ENCODE measurements at places on chromosomes 5 and 9. TPM values are rescaled to one million over a fixed set of nuclear protein-coding genes. Genes with fewer than 3 reads are reported as not detected.

GRCh38 chr5:96067894-96068614 is 106.4 kb upstream of the ELL2 start:
- peaks cover 22% of the 10 kb centered on the region for H3K4me1 ChIP-seq
- H3K4me3 ChIP-seq: no peak overlapping the region
- H3K27me3 ChIP-seq: no peaks in the 10 kb centered on the region
- DNase-seq: no peak

DNA sequence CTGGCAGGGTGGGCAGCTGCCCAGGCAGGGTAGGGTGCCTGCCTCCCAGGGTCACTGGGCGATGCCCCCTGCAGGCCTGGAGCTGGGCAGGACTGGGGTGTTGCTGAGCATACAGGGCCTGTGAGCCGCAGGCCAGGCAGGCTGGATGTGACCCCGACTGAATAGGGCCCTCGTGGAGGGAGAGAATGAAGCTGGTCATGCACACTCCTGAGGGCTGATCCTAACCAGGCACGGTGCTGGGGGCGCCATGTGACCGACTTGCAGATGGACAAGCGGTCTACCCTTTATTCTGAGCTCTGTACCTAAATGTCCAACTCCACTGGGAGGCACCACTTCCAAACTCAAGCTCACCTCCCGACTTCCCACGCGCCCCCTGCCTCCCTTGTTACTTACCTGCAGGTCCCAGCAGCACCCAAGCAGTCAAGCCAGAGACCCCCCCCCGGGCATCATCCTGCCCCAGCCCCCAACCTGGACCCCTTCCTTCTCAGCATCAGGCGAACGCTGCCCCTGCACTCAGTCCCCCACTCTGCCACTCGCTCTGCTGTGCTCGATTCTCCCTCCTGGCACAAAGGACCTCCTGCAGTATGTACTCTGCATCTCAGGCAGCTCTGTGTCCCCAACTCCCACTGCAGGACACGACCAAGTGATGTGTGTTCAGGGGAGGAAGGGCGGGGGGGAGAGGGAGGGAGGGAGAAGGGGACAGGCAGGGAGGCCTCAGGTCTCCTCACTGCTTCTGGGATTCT is 76.8 kb upstream of the PHYKPL start:
- H3K36me3 ChIP-seq: no peaks in the 10 kb centered on the region
- peaks cover 48% of the 10 kb centered on the region for H3K4me1 ChIP-seq
- H3K4me3 ChIP-seq: no peak overlapping the region

- peaks cover 22% of the 10 kb centered on the region for H3K36me3 ChIP-seq
- H3K27me3 ChIP-seq: no peaks in the 10 kb centered on the region
- H3K4me3 ChIP-seq: no peak overlapping the region
- DNase-seq: no peak
- H3K27ac ChIP-seq: no peak overlapping the region
- no peaks in the 10 kb centered on the region for H3K4me1 ChIP-seq
Measured at GRCh38 chr5:116274251-116274650, 189.4 kb downstream of the COMMD10 start.

DNA sequence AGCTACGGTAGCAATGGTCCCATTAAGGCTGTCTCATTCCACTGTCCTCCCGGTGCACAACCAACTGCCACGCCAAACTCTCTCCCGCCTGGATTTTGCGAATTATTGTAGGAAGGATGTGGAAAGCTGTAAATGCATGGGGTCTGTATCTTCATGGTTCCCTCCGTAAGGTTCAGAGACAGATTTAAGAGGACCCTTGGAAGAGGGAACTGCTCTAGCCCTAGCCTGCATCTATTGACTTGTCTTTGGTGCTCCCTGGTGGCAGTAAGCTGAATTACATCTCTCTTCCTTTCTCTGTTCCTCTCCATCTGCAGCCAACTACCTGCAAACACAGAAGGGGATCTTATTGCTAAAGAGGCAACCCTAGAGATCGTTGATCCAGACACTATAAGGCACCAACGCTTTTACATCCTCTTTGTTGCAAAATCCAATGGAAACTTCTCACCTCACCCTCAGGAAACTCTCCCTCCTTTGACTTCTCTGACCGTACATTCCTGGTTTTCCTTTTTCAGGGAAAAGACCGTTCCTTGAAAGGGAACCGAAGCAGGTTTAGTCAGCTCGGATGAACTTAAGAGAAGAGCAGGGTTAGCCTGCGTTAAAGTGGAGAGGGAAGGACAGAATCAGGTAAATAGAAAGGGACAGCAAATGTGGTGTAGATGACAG is 11.9 kb downstream of the CAPSL start:
- H3K27ac ChIP-seq: no peak overlapping the region
- peaks cover 77% of the 10 kb centered on the region for H3K27me3 ChIP-seq
- no peak overlapping the region for H3K4me3 ChIP-seq
- H3K36me3 ChIP-seq: no peaks in the 10 kb centered on the region
- peak; percentile 71 for DNase-seq

- DNase-seq: no peak
- no peak overlapping the region for H3K4me3 ChIP-seq
- no peak overlapping the region for H3K27ac ChIP-seq
- peaks cover 2% of the 10 kb centered on the region for H3K36me3 ChIP-seq
- H3K4me1 ChIP-seq: no peaks in the 10 kb centered on the region
Measured at GRCh38 chr9:137411645-137412380, 11.1 kb downstream of the EXD3 start.

GRCh38 chr9:31336386-31336785 is 1048.1 kb upstream of the ACO1 start:
- no peaks in the 10 kb centered on the region for H3K4me1 ChIP-seq
- DNase-seq: no peak
- no peak overlapping the region for H3K27ac ChIP-seq
- H3K36me3 ChIP-seq: no peaks in the 10 kb centered on the region

DNA sequence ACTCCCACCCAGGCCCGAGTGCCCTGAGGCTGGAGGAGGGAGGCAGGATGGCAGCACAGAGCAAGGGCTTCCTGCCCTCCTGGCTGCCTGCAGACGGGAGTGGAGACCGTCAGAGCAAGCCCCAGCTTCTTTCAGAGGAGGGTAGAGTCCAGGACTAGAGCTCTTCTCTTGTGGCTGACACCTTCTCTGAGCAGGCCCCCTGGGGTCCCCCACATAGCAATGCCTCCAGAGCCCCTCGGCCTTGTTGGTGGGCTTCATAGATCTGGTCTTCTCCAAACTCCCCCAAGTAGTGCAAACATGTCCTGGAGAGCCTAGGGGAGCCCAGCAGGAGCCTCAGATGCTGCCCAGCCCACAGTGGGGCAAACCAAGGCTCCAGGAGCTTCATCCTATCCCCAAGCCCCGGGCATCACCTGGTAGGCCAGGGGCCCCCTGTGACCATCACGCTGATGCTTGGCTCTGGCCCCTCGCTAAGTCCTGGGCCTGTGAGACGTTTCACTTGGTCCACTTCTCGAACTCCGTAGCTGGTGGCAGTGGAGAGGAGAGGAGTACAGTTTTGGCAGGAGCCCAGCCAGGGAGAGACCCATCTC is 2.0 kb downstream of the MZB1 start:
- H3K27ac ChIP-seq: no peak overlapping the region
- no peak overlapping the region for H3K4me3 ChIP-seq
- H3K27me3 ChIP-seq: peaks cover 24% of the 10 kb centered on the region
- DNase-seq: no peak
- peaks cover 20% of the 10 kb centered on the region for H3K4me1 ChIP-seq

GRCh38 chr9:137828527-137829259 is 48.9 kb upstream of the CACNA1B start:
- no peak overlapping the region for H3K27ac ChIP-seq
- H3K36me3 ChIP-seq: peaks cover 54% of the 10 kb centered on the region
- no peaks in the 10 kb centered on the region for H3K4me1 ChIP-seq
- no peak for DNase-seq
- no peak overlapping the region for H3K4me3 ChIP-seq

DNA sequence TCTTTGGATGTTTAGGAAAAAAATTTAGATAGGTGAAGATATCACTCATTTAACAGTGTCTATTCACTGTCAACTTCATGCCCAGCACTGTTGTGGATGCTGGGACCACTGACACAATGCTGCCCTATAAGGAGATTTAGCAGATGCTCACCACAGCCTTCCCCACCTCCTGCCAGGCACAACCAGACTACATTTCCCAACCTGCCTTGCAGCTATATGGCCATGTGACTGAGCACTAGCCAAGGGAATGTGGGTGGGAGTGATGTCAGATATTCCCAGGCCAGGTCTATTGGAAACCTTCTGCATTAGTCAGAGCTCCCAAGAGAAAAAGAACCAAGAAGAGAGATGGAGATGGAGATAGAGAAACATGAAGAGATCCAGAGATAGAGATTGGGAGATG is 302.6 kb upstream of the TAS2R1 start:
- DNase-seq: no peak
- no peaks in the 10 kb centered on the region for H3K36me3 ChIP-seq
- H3K27me3 ChIP-seq: no peaks in the 10 kb centered on the region
- no peak overlapping the region for H3K4me3 ChIP-seq

GRCh38 chr9:89349607-89350006 is 31.3 kb downstream of the SECISBP2 start:
- peaks cover 75% of the 10 kb centered on the region for H3K36me3 ChIP-seq
- DNase-seq: no peak
- no peaks in the 10 kb centered on the region for H3K4me1 ChIP-seq
- no peaks in the 10 kb centered on the region for H3K27me3 ChIP-seq
- no peak overlapping the region for H3K4me3 ChIP-seq

Gene C9orf153
- total RNA-seq: 0.41 TPM

Gene PCDHA12
- 22.8 TPM for total RNA-seq
